ENCODE measurements at places on chromosomes 6 and 20.

GRCh38 chr6:169211881-169212280 is 41.8 kb downstream of the THBS2 start:
- DNase-seq, result no peak

DNA sequence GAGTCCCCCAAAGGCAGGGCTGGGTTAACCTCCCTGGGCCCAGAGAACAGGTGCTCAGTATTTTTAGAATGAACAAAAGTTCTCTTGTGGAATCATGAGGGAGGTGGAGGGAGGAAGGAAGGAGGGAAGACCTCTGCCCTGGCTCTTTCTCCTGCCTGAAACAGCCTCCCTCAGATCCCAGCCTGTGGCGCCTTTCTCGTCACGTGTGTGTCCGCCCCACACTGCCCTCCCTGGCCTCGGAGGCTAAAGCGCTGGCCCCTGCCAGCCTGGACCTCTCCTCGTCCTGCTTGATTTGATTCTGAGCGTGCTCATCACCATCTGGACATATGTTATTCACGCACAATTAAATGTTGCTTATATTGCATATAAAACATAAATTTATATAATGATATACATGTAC is 40.9 kb downstream of the PHACTR3 start:
- DNase-seq, result peak; percentile 23

DNA sequence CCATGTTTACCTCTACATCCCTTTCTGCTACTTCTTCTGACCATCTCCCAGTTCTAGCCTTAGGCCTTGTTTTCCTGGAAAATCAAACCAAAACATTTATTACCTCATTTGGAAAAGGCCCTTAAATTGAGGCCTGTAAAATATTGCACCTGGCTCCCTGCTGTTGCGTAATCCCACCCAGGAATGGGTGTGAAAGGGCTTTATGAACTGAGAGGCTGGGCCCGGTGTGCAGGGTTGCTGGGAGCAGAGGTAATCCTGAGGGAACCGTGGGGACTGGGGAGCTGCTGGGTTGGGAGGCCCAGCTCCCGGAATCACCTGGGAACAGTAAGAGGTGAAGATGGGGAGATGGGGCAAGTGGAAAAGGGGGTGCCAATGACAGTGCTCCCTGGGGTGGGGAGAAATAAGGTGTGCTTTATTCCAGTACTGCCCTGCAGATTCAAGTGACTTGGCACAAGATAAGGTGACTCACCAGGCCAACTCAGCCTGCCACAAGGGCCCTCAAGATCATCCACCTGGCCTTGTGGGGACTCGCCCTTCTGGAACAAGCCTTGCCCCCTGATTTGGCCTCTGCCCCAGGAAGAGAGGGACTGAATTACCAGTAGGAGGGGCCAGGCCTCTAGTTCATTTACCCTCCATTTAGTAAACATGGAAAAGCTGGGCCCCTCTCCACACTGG is 44.2 kb downstream of the KCNK5 start:
- no peak for DNase-seq

GRCh38 chr6:56490993-56491392 is 151.7 kb downstream of the DST start:
- no peak for DNase-seq

DNA sequence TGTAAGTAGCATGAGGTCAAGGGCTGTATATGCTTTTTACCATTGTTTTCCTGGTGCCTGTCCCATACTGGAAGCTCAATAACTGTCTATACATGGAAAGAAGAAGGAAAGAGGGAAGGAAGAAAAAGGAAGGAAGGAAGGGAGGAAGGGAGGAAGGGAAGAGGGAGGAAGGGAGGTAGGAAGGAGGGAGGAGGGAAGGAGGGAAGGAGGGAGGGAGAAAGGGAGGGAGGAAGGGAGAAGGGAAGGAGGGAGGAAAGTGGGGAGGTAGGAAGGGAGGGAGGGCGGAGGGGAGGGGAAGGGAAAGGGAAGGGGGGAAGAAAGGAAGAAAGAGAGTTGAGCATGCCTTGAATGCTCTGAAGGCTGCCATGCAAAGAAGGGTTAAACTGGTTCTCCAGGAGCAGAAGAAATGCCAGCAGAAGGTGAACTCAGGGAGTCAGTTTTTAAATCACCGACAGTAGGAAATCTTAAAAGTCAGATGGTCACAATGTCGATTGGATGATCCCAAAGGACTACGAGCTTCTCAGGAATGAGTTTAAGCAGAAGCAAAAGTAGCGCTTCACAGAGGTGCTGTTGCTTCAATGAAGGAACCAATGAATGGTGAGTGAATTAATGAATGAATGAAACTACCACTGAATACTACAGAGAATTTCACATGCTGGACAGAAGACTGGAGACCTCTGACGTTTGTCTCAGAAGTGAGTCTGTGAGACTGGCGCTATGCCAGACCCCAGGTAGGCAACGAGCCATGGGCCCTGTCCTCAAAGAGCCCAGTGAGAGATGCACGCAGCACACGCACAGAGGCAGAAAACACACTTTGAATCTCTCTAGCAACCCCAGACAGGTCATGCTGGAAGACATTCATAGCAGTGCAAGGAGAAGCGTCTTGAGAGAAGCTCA is 117.6 kb downstream of the MRPL14 start:
- no peak for DNase-seq

GRCh38 chr20:6590891-6591637 is 176.4 kb upstream of the BMP2 start:
- peak; percentile 76 for DNase-seq

GRCh38 chr6:165746331-165746730 is 83.3 kb upstream of the PDE10A start:
- DNase-seq, result no peak

GRCh38 chr6:106546261-106546690 is 83.0 kb downstream of the RTN4IP1 start:
- DNase-seq, result no peak

- DNase-seq, result no peak
Measured at GRCh38 chr6:151652325-151652724, 155.2 kb upstream of the ESR1 start.

- no peak for DNase-seq
Measured at GRCh38 chr6:55866128-55866527, 9.3 kb downstream of the BMP5 start.

GRCh38 chr20:53826597-53827291 is 233.1 kb upstream of the ZNF217 start:
- no peak for DNase-seq

DNA sequence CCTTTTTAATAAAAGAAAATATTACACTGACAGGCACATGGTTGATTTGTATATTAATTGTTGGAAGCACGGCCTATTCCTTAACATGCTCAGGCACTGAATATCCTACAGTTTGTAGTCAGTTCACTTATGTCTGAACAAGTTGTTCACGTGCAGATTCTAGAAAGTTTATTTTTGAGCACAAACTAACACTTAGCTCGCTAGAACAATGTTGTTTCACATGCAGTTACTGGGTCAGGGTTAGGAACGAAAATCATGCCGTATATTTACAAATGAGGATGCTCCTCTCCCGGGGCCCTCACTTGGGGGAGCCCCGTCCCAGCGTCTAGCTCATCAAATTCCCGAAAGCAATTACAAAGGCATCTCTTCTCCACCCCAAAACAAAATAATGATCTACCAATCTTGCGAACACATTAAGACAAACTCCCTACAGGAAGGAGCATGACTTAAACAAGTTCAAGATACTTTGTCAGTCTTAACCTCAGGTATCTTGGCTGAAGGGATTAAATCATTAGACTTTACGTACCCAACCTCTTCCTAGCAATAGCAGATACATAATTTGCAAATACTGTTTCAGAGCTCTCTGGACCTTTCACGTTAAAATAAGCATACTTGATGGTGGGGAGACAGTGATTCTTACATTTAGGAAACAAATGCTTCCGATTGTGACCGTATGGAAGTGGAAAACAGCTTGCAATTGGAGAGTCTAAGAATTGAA is 1.5 kb downstream of the MAP7 start:
- DNase-seq, result no peak

DNA sequence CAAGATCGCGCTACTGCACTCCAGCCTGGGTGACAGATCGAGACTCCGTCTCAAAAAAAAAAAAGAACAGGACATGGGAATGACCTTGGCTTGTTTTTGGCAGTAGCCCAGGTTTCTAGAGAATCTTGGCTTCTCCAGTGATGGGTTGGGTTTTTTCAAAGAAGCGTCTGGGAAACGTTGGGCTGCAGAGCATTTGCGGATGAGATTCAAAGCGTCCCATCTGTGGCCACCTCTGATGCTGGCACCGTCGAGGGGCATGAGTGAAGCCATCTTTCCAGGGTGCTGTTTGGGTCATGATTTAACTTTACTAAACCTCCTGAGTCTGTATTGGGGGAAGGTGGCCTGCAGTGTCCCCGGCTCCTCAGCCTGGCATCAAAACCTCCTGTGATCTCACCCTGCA is 43.2 kb upstream of the SRF start:
- DNase-seq, result no peak

DNA sequence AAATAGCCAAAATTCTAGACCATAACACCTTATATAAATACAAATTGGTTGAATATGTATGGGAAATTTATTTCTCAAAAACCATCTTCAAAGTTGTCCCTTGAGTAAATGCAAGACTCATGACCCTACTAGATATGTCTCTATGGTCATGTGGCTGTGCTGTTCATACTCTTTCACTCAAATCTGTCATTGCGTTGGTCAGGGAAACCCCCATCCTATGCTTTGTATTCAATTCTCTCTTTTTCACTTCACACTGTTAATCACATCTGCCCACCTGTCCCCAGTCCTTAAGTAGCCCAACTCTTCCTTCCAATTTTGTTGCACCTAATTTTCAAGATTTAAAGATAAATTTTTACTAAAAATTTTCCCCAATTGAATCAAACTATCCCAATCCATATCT is 51.0 kb downstream of the RPS12 start:
- no peak for DNase-seq

DNA sequence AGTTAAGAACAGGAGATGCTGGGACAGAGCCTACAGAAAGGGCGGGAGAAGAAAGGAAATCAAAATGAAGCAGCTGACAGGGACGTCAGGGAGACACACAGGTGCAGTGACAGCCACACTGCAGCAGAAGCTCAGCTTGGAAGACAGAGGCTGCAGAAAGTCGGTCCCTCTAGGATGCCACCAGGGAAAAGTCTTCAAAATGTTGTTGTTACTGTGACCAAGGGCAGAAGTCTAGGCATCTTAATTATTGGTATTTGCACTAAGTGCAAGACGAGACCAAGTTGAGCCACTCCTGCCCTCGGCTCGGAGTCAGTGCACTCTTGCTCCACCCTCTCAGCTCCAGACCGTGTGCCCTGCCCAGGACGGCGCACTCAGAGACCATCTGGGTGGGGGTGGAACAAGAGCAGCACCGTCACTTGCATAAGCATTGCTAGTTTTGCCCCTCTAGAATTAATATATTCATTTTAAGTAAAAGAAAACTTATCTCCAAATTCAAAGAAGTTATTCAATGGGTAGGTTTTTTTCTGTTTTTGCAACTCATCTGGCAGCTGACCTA is 2.6 kb downstream of the PRR18 start:
- no peak for DNase-seq

DNA sequence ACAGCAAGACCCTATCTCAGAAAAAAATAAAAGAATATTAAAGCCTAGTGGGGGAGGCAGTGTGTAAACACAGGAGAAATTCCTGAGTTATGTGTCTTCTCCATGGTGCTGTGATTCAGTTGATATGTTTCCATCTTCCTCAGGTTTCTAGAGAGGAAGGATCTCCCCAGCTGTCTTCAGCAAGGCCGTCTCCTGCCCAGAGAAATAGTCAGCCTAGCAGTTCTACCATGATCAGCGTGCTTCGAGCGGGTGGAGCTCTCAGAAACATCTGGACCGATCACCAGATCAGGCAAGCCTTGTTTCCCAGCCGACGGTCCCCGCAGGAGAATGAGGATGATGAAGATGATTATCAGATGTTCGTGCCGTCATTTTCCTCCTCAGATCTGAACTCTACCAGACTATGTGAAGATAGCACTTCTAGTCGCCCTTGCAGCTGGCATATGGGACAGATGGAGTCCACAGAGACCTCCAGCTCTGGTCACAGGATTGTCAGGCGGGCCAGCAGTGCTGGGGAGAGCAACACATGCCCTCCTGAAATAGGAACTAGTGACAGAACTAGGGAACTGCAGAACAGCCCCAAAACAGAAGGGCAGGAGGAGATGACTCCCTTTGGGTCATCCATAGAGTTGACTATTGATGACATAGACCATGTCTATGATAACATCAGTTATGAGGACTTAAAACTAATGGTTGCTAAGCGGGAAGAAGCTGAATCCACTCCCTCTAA is 34.9 kb upstream of the MTHFD1L start:
- DNase-seq, result no peak

DNA sequence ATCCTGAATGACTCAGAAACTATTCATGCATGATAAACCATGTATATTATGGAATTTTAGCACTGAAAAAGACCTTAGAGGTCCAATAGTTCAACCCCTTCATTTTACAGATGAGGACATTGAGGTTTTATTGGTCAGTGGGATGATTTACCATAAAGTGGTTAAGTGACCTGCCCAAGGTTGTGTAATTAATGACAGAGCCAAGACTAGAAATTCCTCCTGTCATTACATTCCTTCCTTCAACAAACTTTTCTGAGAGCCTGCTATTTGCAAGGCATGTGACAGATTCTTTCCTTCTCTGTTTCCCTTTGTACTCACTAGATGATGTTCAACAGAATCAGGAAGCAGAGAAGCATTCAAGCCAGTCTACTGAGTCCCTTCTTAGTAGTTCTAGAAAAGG is 170.7 kb upstream of the KCNK16 start:
- no peak for DNase-seq

DNA sequence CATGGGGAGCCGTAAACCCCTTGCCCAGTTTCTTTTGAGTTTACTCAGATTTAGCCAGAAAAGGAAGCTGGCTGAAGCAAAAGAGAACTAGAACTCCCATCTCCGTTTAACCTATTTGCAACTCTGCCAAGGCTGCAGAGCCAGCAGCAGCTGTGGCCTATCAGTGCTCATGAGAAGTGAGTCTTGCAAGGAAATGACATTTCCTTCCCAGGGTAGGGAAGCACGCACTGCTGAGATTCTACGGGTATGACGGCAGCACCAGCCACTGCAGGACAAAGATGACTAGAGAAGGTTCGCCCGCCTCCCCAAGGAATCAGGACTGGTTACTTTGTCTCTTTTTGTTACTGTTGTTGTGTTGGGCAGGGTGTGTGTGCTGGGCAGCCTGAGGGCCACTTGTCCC is 47.6 kb downstream of the PPP1R3G start:
- DNase-seq, result peak; percentile 66

- DNase-seq, result no peak
Measured at GRCh38 chr20:7695635-7696034, 244.6 kb downstream of the HAO1 start.

DNA sequence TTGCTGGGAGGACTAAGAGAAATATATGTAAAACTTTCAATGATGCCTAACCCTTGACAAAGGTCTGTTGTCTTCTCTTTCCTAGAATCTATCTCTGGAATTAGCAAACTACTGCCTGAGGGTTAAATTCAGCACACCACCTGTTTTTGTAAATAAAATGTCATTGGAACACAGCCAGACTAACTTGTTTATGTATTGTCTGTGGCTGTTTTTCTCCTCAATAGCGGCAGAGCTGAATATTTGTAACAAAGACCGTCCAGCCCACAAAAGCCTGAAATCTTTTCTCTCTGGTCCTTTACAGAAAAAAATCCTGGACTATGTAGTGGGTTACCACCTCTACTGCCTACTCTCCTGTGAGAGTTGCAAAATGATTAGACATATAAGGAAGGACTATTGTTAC is 33.3 kb upstream of the SYNDIG1 start:
- no peak for DNase-seq
